HCT116 (cell line): ENCODE measurements at places on chromosomes 7 and 10. TPM values are rescaled to one million over a fixed set of nuclear protein-coding genes. Genes with fewer than 3 reads are reported as not detected.

The FLNC gene
- total RNA-seq: 42.8 TPM

The OPN4 gene
- not detected for total RNA-seq

The LMOD2 gene
- total RNA-seq: not detected

The SLC16A9 gene
- 5.9 TPM for total RNA-seq

GRCh38 chr7:44386139-44386913 is 60.9 kb upstream of the CAMK2B start:
- no peak for DNase-seq

DNA sequence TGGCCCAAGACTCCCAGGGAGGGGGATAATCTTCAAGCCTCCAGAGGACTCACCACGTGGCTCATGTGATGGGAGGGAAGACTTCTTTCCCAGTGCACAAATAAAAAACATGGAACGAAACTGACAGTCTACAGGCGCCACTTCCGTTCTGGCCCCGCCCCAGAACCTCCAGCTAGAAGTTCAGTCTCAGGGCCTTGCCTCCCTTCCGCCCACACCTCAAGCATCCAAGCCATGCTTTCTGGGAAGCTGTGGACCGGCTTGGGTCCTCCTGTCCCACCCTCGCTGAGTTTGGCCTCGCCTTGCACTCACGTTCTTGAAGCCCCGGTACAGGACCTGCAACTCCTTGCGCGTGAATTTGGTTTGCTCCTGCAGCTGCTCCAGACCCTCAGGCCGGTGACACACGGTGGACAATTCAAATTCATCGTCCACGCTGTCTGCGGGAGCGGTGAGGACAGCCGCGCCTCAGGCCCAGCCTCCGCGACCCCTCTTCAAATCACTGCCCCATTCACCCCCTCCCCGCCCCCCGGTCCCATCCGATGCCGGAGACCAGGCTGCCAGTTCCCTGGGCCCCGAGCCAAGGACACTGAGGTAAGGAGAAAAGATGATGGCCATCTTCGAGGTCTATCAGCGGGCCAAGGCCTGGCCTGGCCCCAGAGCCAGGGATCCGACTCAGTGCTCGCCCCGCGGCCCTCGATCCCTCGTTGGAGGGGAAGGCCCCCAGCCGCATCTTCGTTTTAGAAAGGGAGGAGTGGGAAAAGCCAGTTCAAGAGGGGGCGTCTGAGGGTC is 10.7 kb upstream of the OGA start:
- no peak for DNase-seq

- no peak for DNase-seq
Observed at GRCh38 chr7:81005254-81005653, 86.4 kb upstream of the SEMA3C start.

DNA sequence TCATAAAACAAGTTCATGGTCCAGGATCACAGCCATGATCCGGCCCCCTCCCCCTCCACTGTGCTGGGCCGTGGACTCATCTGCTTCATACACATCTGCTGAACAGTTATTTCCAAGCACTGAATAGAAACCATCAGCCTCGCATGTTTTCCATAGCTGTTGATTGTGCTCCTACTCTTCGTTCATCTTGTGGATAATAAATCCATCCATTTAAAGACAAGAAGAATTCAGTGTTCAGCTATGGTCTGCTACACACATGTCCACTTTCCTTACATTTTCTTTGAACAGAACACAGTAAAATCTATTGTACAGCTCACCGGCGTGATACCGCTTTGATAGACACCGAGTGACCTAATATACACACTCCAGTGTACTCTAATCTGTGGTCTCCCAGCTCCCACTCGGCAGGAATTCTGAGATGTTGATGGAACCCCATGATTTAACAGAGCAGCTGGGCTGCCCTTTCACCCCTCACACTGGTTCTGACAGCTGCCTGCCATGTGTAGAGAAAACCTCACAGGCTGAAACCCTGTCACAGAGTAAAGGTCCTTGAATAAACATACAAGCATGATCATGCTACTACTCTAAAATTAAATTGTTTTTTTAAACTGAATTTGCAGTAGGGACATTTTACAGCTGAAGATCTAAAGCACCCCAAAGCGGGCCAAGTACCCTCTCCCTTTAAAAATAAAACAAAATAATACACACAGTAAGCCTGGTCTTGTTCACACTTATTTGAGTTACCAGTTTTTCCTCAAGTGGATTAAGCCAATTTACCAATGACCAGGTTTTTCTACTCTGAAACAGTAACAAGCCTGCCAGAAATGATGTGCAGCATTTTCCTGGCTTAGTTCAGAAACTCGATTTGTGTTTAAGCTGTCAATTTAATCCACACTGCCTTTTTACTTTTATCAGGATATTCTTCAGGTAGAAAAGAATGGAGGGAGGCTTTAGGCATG is 95.1 kb upstream of the FZD1 start:
- DNase-seq: no peak

GRCh38 chr10:17185873-17186272 is 15.6 kb downstream of the TRDMT1 start:
- no peak for DNase-seq
